ENCODE measurements at places on chromosomes 12 and 14. TPM values are rescaled to one million over a fixed set of nuclear protein-coding genes. Genes with fewer than 3 reads are reported as not detected.

GRCh38 chr12:26471560-26471959 is 276.2 kb downstream of the SSPN start:
- no peak for DNase-seq

DNA sequence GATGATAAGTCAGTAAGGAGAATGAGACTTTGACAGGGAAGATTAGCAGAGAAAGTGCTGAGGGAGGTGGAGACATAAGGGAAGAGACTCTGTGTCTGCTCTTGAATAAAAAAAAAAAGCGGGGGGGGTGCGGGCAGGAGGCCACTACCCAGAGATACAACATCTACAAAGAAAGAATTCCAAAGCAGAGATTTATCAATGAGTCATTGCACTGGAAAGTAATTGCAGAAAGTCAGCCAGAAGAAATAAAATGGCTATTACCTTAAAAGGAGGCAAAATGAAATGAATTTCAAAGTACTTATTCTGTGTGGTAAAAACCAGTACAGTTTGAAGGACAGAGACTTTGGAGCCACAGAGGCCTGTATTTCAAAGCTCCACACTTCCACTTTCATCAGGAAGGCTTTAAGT is 267.1 kb upstream of the PRKD1 start:
- DNase-seq: no peak

GRCh38 chr12:121470751-121471150 is 70.8 kb downstream of the RNF34 start:
- DNase-seq: no peak

DNA sequence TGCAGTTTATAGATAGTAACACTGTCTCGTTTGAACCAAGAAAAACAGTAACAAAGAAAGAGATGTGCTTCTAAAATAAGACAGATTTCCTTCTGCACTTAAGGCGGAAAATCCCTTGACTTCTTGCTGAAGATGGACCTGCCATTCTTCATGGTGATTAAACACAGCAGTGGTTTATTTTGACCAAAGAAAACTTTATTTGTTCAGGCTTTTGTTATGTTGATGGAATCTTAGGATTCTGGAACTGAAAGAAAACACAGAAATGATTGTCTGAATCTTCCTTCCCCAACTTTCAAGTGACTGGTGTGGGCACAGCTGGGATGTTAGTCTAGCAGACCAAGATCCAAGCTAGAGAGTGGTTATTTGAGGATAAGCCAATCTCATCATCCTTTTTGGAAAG is 72.2 kb downstream of the DACT1 start:
- DNase-seq: no peak

Gene TAS2R14
- 0.94 TPM for polyA plus RNA-seq

- peak; percentile 68 for DNase-seq
Observed at GRCh38 chr12:12714276-12715021, 2.7 kb upstream of the CDKN1B start.

DNA sequence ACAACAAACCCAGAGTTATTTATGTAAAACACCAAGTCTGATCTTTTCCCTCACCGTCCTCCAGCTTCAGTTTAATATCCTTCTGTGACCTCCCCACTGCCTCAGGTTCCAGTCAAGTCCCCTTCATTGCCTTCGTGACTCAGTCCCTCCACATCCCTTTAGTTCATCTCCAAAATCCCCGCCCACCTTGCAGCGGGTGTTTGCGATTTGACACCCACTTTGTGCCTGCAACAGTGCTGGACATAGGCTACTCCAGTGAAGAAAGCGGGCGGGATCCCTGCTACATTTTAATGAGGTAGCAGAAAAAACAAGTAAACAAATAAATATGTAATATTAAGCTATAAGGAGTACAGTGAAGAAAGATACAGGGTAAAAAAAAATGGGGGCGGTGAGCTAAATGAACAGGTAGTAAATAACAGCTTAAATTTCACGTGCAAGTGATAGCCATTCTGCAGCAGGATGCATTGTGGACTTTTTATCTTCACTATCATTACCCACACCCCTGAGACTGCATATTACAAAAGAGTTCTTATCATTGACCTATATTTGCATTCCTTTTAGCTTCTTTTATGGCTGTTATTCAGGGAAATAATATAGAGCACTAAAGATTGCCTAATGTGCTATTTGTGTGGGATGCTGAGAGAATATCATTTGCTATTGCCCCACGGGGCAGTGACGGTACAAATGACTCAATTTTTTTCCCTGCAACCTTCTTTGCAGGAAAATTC is 222.8 kb upstream of the NUDT4 start:
- no peak for DNase-seq

DNA sequence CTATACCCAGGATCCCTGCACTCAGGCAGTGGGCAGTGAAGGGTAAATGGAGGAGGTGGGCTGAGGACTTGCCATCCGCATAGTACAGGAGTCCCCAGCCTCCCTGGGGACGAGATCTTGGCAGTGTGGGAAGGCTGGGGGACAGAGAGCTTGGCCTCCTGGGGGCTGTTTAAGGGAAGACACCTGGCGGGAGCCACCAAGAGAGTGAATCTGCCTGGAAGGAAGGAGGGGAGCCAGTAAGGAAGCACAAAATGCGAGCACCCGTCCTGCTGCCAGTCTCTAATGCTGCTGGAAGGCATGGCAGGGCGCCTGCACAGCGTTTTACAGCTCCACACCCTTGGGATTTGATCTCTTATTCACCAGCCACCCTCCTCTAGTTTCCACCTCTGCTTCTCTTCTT is 7.4 kb upstream of the KRT2 start:
- DNase-seq: no peak

DNA sequence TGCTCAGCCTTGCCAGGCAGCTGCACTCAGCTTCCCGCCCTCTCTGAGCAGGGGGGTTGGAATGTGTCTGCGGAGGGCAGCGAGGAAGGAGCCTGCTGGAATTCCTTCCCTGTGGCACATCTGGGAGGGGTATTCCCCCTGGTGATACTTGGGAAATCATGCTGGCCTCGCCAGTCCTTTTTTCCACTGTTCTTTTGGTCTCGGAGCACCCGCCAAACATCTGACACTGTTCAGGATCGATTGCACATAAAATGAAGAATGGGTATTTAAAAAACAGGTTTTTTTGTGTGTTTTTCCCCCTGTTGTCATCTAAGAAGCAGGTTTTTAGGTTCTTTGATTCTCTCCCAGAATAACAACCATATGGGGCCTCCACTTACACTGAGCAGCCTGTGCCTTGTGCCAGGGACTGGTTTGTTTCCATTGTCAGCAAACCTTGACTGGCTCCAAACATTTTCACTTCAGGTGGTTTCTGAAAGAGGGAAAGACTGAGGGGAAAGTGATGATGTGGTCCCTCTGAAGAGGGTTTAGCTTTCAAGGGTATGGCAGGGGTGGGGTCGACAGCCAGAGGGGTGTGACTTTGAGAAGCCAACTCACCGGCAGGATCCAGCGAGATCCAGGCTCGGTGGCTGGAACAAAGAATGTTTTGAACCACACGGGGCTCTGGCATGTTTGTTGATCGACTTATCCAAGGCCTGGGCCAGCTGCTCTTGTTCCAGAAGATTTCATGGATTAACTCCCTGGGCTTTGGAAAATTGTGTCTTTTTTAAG is 215.1 kb downstream of the CACNA1C start:
- no peak for DNase-seq

DNA sequence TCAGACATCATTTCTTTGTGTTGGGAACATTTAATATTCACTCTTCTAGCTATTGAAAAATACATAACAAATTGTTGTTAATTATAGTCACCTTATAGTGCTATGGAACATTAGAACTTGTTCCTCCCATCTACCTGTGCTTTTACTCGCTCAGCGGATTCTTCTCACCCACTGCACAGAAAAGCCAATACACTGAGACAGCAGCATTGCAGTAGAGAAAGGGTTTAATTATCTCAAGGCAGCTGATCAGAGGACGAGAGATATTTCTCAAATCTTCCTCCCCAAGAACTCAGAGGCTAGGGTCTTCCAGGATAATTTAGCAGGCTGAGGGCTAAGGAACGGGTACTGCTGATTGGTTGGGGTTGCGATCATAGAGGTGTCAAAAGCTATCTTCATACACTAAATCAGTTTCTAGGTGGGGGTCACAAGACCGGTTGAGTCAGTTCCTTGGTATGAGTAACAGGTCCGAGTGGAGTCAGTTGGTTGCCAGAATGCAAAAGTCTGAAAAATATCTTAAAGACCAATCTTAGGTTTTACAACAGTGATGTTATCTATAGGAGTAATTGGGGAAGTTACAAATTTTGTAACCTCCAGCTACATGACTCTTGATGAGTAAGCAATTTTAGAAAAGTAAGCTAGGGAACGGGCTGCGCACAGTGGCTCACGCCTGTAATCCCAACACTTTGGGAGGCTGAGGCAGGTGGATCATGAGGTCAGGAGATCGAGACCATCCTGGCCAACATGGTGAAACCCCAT is 173.1 kb downstream of the FBXL14 start:
- DNase-seq: no peak

- DNase-seq: no peak
Observed at GRCh38 chr14:61754627-61755381, 7.4 kb upstream of the SNAPC1 start.
